ENCODE measurements at places on chromosomes 13 and 19. TPM values are rescaled to one million over a fixed set of nuclear protein-coding genes. Genes with fewer than 3 reads are reported as not detected.

The GSX1 gene
- not detected for total RNA-seq

The ZNF546 gene
- total RNA-seq, result 9.4 TPM

The TEAD2 gene
- total RNA-seq, result 18.6 TPM

The CD37 gene
- not detected for total RNA-seq

The MPV17L2 gene
- total RNA-seq, result 28.0 TPM

The ZNF91 gene
- total RNA-seq, result 24.4 TPM

The SYT5 gene
- 0.25 TPM for total RNA-seq

The KLK2 gene
- total RNA-seq, result not detected
